ENCODE measurements at places on chromosomes 4 and X.

GRCh38 chrX:46376246-46376885 lies 168.9 kb downstream of the ZNF674 start:
- peak; percentile 10 for DNase-seq

DNA sequence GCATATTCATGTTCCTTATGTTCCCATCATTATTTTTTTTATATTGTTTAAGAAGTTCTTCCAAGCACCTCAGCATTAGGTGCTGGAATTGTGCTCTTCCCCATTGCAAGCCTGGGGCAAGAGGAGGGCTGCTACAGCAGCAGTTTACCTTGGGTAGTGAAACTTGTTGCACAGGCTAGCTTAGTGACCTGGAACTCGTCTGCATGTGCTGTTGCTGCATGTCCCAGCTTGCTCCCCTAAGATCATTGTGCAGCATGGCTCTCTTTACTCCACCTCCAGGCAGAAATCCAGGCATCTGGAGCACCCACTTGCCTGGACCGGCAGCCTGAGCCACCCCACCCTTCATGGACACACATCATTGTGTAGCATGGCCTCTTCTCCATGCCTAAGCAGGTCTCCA lies 776.0 kb downstream of the GLUD2 start:
- no peak for DNase-seq

DNA sequence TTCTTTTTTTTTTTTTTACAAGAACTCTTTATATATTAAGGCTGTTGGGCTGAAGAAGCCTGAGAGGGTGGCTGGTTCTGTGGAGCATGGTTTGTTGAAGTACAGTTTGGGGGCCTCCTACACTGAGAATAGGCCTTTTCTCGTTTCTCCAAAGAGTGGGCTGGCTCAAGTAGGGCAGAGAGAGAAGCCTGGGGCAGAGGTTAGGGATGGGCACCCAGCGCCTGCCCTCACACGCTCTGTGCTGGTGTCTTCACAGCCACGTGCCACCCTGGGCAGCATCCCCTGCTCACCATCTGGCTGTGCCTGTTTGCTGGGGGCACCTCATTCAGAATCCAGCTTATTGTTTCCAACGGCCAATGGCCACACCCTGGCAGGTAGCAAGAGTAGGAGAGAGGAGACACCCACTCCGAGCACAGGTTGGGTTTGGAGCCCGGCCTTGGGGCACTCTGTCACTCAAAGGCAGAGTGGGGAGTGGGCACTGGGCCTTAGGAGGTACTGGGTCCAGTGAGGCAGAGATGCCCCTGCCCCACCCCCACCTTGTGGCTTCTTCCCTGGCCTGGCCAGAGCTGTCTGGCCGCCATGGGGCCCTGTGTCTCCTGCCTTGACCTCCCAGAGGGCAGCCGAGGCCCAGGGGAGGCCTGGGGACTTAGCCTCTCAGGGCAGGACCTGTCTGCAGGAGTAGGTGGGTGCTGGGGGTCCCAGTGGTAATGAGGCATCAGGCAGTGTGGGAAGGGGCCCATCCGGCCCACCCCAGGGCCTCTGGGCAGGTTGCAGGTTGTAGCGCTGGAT lies 2.9 kb downstream of the MSANTD1 start:
- no peak for DNase-seq

GRCh38 chrX:115344885-115345614 lies 55.5 kb downstream of the LUZP4 start:
- no peak for DNase-seq
